ENCODE measurements at places on chromosomes 11 and 22.

DNA sequence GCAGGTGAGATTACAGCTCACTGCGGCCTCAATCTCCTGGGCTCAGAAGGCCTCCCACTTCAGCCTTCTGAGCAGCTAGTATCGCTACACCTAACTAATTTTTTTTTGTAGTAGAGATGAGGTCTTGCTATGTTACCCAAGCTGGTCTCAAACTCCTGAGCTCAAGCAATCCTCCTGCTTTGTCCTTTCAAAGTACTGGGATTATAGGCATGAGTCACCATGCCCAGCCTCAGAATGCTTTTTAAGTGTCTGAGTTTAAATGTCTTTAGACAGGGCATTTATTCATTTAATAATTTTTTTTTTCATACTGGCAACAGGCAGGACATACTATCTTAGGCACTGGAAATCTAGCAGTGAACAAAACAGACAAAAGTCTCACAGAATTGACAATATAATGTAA lies 27.7 kb downstream of the LRP4 start:
- DNase-seq: no peak

DNA sequence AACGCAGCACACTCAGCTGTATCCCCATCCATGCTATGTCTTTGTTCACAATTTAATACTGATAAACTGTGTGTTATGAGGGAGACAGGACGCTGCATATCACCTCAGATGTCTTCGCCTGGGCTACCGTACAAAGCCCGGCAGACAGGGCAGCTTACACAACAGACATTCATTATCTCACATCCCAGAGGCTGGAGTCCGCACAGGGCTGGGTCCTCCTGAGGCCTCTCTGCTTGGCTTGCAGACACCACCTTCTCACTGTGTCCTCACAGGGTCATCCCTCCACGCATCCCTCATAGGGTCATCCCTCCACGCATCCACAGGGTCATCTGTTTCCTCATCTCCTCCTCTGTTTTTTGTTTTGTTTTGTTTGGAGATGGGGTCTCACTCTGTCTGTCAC lies 61.2 kb downstream of the SHANK2 start:
- no peak for DNase-seq

GRCh38 chr11:47124675-47125074 lies 52.0 kb downstream of the ARFGAP2 start:
- DNase-seq: no peak

GRCh38 chr22:23217171-23218052 lies 37.1 kb downstream of the BCR start:
- no peak for DNase-seq

GRCh38 chr11:112597286-112597790 lies 336.7 kb upstream of the PLET1 start:
- DNase-seq: no peak

DNA sequence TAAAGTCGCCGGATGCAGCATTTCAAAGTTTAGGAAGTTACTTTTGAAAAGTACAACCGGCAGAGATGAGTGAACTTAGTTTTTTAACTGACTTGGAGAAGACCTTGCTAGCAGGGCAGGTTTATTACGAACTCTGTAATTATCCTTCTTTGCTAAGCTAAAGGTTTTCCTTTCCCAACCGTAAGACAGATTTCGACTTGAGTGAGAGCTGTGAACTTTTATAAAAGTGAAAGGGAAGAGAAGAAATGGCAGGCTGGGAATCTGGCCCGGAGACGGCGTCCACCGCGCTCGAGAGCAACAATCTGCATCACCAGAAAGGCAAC lies 659 bp upstream of the TEAD1 start:
- no peak for DNase-seq

- no peak for DNase-seq
Observed at GRCh38 chr11:93952082-93952780, 68.9 kb upstream of the HEPHL1 start.

DNA sequence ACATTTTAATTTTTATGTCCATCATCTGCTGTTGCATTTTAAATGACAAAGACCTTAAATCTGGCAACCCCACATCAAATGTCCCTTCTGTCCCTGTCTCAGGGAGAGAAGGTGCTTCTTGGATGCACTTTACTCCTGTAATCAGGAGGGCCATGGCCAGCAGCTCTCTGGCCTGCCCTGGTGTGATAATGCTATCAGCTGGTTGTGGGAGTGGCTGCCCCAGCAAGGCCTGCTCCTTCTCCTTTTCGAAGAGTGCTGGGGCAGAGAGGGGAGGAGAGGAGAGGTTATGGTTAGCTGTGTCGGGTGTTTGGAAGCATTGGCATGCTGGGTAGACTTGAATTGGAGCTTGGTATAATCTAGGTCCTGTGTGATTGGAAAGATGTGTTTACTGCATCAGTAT lies 12.8 kb downstream of the TNRC6B start:
- DNase-seq: no peak

DNA sequence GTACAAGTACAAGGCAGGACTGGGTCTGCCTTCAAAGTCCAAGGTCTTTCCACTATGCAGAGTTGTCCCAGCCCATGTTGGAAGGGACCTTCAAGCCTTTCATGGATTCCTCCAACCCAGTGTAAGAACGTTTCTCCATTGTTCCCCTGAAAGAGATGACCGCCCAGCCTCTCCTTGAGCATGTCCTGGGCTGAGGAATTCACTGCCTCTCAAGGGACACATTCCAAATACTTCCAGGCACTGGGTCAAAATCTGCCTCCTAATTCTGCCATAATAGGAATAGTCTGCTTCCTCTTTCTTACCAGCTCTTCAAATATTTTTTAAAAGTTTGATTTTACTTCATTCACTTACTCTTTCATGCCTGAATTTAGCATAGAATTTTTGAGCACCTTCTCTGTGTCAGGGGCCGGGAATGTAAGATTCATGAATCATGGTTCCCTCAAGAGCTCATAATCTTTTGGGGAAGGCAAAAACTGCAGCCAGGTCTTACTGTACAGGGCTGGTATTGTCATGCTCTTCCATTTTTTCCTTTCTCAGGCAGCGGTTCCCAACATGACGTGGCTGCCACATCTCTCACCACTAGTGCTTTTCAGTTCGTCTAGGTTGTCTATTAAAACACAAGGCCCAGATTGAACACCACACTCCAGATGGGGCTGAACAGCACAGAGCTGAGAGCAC lies 143.3 kb upstream of the TBCEL start:
- no peak for DNase-seq

DNA sequence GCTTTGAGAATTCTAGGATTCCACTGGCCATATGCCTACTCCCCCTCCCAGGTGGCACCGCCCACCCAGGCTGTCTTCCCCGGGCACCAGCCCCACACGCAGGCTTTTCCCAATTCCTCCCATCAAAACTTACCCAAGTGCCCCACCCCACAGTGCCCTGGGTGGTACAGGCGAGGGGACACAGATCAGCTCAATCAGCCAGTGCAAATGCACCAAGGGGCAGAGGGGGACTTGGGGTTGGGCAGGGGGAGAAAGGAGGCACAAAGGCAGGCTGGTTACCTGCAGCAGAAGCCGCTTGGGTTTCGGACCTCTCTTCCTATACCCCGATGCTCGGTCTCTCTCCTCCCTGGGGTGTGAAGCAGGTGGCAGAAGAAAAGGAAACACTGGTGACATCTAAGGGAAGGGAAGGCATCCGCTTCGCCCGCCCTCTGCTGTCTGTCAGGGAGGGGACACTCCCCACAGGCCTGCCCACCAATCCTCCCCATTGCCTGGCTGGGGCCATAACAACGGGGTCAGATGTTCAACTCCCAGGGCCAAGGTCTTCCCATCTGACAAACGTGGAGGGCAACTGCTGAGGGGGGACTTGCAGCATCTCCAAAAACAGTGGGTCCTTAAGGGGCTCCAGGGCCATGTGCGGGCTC lies 14.0 kb downstream of the CBX7 start:
- DNase-seq: no peak

DNA sequence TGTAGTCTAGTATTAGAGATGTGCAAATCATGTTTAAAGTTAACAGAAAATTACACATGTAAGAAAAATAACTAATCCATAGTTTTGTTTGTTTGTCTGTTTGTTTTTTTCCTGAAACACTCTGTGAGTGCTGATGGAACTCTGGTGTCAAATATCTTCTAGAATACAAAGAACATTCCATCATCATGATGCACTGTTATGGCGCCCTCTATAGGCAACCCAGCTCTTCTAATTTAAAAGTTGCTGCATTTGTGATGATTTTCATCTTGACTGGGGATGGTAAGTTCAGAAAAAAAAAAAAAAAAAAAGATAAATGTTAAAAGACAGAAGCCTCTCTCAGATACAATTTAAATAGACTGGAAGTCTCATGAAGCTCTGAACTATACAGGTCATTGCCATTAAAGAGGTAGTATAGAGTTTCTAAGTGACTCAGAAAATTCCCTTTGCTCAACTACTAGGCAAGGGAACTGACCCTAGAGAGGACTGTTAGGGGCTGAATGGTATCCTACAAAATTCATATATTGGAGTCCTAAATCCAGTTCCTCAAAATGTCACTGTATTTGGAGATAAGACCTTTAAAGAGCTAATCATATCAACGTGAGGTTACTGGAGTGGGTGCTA lies 597.2 kb upstream of the ANO3 start:
- no peak for DNase-seq

DNA sequence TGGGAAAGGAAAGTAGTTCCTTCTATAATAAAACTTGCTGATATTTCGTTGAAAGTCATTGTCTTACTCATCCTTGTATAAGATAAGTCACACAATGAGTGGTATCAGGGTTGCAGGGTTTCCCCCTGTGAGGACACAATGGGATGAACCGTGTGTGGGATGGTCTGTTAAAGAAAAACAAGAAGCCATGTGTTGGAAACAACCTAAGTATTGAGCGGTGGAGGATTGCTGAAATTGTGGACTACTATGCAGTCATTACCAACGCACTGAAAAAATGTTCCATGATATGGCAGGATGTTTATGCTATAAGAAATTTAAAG lies 28.6 kb downstream of the PTPRJ start:
- DNase-seq: peak; percentile 85

DNA sequence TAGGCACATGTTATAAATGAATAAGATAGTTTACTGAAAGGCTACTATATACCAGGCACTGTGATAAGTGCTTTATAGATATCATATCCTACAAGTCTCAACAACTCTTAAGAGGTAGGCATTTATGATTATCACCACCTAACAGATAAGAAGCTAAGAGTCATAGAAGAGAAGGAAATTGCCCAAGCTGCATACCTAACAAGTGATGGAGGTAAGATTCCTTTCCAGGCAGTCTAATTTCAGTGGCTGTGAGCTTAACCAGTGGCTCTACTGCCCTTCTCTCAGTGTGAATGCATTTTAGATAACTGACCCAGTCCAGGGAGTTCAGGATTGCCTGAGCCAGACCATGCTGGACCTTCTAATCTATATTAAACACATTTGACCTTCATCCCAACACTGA lies 39.2 kb downstream of the HEPHL1 start:
- DNase-seq: peak; percentile 33

GRCh38 chr11:34512840-34513681 lies 533 bp downstream of the ELF5 start:
- DNase-seq: peak; percentile 82

DNA sequence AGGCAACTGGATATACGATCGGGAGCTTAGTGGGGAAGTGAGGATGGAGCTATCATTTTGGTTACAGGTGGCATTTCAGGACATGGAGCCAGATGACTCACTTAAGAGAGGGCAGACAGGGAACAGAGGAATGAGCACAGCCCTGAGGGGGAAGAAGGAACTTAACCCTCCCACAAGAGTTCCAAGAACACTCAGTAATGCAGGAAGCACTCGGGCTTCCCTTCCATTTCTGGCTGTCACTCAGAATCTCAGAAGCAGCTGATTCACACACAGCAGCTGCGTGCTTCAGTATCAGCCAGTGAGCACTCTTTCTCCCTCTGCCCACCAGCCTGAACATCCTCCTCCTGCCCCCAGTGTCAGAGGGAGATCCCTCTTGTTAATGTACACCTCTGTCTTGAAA lies 34.8 kb downstream of the EFCAB6 start:
- DNase-seq: peak; percentile 32

- no peak for DNase-seq
Observed at GRCh38 chr11:42528911-42529310, 782.9 kb upstream of the API5 start.

DNA sequence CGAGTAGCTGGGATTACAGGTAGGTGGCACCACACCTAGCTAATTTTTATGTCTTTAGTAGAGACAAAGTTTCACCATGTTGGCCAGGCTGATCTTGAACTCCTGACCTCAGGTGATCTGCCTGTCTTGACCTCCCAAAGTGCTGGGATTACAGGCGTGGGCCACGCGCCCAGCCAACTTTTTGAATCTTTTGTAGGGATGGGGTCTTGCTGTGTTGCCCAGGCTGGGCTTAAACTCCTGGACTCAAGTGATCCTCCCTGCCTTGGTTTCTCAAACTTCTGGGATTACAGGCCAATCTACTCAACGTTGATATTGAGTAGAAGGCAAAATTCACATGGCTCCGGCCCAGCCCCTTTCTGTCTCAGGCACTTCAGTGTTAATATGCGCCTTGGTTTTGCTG lies 93.9 kb downstream of the MED15 start:
- DNase-seq: no peak

DNA sequence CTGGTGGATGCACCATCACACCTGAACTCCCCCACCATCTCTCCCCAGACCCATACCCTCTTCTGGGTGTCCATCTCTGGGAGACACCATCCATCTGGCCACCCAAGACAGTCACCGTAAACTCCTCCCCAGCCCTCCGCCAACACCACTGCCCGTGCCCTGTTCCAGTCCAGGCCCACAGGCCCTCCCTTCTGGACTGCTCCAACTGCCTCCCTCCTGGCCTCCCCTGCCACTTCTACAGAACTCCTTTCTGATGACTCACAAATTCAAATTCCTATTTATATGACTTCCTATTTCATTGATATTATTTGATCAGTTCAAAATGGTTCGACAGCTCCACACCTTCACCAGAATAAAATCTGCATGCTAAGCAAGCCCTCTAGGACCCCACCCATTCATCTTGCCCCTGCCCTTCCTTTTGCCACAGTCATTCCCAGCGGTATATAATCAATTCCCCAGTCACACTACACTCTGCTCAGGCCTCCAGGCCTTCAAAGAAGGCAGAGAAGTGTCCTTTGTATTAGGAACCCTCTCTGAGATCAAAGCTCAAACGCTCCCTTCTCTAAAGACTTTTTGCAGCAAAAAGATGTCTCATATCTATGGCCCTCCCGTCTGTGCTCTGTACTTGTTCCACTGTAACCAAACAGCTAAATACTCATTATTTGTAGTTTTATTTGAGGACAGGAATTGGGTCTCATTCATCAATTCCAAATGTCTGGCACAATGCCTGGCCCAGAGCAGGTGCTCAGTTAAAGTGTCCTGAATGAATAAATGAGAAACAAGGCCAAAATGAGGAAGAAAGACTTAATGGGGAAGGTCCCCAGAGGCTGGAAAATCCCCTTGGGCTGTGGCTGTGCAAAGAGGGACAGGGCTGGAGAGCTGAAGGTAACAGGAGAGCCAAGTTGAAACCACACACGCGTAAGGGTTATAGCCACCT lies 29.0 kb downstream of the MYH9 start:
- DNase-seq: peak; percentile 69

DNA sequence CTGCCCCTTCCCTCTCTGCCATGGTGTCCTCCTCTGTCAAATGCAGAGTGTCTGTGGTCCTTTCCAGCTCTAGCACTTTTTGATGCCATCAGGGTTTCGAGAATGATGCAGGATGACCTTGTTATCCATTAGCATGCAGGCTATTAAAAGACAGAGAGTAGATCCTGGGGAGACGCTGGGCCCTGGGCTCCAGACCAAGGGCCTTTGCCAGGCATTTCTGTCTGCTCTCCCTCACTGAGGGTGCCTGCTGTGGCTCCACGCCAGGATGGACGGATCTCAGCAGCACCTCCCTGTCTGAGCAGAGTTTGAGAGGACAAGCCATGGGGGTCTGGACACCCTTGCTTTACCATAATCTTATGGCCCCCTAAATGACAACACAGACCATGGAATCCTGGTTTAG lies 110.8 kb upstream of the CD82 start:
- no peak for DNase-seq

- no peak for DNase-seq
Observed at GRCh38 chr11:255176-255575, 18.4 kb downstream of the PSMD13 start.
